ENCODE measurements at places on chromosomes 13 and 19. TPM values are rescaled to one million over a fixed set of nuclear protein-coding genes. Genes with fewer than 3 reads are reported as not detected.

Gene CRX
- total RNA-seq: not detected

Gene RAB20
- 3.9 TPM for total RNA-seq

Gene C13orf42
- total RNA-seq: 0.09 TPM

Gene NCR1
- not detected for total RNA-seq

Gene B9D2
- 1.7 TPM for total RNA-seq

Gene OLFM2
- 13.1 TPM for total RNA-seq

Gene DENND1C
- total RNA-seq: 0.13 TPM

Gene NLRP9
- not detected for total RNA-seq

Gene SHC2
- total RNA-seq: 13.9 TPM

Gene CCL25
- total RNA-seq: not detected

Gene ZNF177
- total RNA-seq: 5.6 TPM

Gene MTUS2
- 11.3 TPM for total RNA-seq

Gene LYPD3
- 0.49 TPM for total RNA-seq

Gene SMIM24
- total RNA-seq: not detected

Gene GARIN5A
- total RNA-seq: 3.5 TPM

Gene ATXN8OS
- total RNA-seq: not detected

Gene CEACAM1
- total RNA-seq: 0.62 TPM

Gene ZNF555
- 16.6 TPM for total RNA-seq

Gene ZNF547
- total RNA-seq: 4.7 TPM

Gene FXYD7
- 0.71 TPM for total RNA-seq

Gene ZNF524
- total RNA-seq: 9.3 TPM

Gene TUBB4A
- 0.18 TPM for total RNA-seq

Gene CC2D1A
- total RNA-seq: 8.7 TPM

Gene SLC6A16
- total RNA-seq: 0.49 TPM

Gene CASP14
- not detected for total RNA-seq

Gene CYP4F11
- not detected for total RNA-seq

Gene IGFL3
- total RNA-seq: not detected

Gene PRR19
- 0.27 TPM for total RNA-seq

Gene ZNF91
- total RNA-seq: 68.4 TPM

Gene ZNF560
- 0.13 TPM for total RNA-seq

Gene KLF1
- 0.31 TPM for total RNA-seq

Gene BEST2
- total RNA-seq: not detected

Gene GPR12
- total RNA-seq: 0.09 TPM

Gene CD79A
- 0.49 TPM for total RNA-seq

Gene PGLYRP2
- total RNA-seq: not detected

Gene STARD13
- 25.3 TPM for total RNA-seq

Gene LILRB2
- 0.53 TPM for total RNA-seq

Gene MYO16
- 21.6 TPM for total RNA-seq

Gene CADM4
- total RNA-seq: 7.8 TPM

Gene LGALS14
- total RNA-seq: 0.13 TPM

Gene SOX1
- total RNA-seq: 0.04 TPM

Gene SIGLEC5
- total RNA-seq: 0.13 TPM

Gene AMH
- 4.0 TPM for total RNA-seq

Gene MYH14
- 11.3 TPM for total RNA-seq

Gene MEIS3
- 9.2 TPM for total RNA-seq

Gene CIC
- 13.6 TPM for total RNA-seq

Gene ZNF578
- total RNA-seq: 5.9 TPM

Gene SUGT1
- 33.6 TPM for total RNA-seq

Gene PLK5
- 0.13 TPM for total RNA-seq

Gene CFAP97D2
- not detected for total RNA-seq

Gene IL17D
- total RNA-seq: 17.6 TPM

Gene FAM216B
- 0.09 TPM for total RNA-seq

Gene TMEM86B
- total RNA-seq: 1.1 TPM

All from muscle of leg (tissue), 16 donors.